ENCODE measurements at places on chromosomes 12 and 14. TPM values are rescaled to one million over a fixed set of nuclear protein-coding genes. Genes with fewer than 3 reads are reported as not detected.

DNA sequence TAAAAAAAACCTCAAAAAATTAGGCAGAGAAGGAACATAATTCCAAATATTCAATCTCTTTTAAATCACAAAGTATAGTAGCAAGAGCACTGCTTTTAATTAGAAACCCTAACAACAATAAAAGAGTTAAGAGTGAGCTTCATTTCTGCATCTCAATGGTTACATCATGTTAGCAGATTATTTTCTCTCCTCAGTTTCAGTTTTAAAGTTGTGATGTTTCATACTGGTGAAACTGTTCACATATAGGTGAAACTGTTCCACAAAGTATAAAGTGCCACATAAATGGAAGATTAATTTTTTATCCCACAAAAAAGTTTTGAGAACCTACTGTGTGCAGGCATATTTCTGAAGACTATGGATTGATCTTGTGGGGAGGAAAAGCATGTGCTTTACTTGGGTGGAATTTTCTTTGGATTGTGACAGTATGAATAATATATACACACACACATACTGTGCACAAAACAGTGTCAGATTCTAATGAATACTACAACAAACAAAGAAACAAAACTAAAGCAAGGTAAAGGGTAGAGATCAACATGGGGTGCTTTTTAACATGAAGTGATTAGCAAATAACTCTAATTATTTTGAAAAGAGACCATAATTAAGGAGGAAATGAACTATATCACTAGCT, 17.1 kb downstream of the LUM start:
- H3K4me3 ChIP-seq = no peak overlapping the region
- DNase-seq = no peak
- H3K4me1 ChIP-seq = no peaks in the 10 kb centered on the region
- no peak overlapping the region for H3K27ac ChIP-seq

- DNase-seq = no peak
- no peaks in the 10 kb centered on the region for H3K27me3 ChIP-seq
- no peaks in the 10 kb centered on the region for H3K36me3 ChIP-seq
- no peak overlapping the region for H3K27ac ChIP-seq
- H3K4me1 ChIP-seq = no peaks in the 10 kb centered on the region
Observed at GRCh38 chr14:75401361-75401760, 26.5 kb upstream of the JDP2 start.

GRCh38 chr12:19120795-19121194, 8.7 kb upstream of the PLEKHA5 start:
- no peak overlapping the region for H3K27ac ChIP-seq
- peaks cover 8% of the 10 kb centered on the region for H3K27me3 ChIP-seq
- no peaks in the 10 kb centered on the region for H3K36me3 ChIP-seq
- H3K4me3 ChIP-seq = no peak overlapping the region
- no peak for DNase-seq
- peaks cover 4% of the 10 kb centered on the region for H3K4me1 ChIP-seq

- no peaks in the 10 kb centered on the region for H3K27me3 ChIP-seq
- H3K27ac ChIP-seq = no peak overlapping the region
- no peak overlapping the region for H3K4me3 ChIP-seq
- H3K4me1 ChIP-seq = no peaks in the 10 kb centered on the region
Observed at GRCh38 chr14:75198291-75198933, 22.0 kb upstream of the TMED10 start.

GRCh38 chr12:124713041-124713435, 145.6 kb upstream of the NCOR2 start:
- peak overlapping the region; percentile 29 for H3K4me3 ChIP-seq
- H3K27ac ChIP-seq = peak overlapping the region; percentile 83
- no peak for DNase-seq
- no peaks in the 10 kb centered on the region for H3K27me3 ChIP-seq

- no peak overlapping the region for H3K27ac ChIP-seq
- DNase-seq = no peak
- H3K4me3 ChIP-seq = no peak overlapping the region
- H3K27me3 ChIP-seq = no peaks in the 10 kb centered on the region
- no peaks in the 10 kb centered on the region for H3K4me1 ChIP-seq
Observed at GRCh38 chr12:105671720-105672119, 341.2 kb downstream of the C12orf75 start.

The PIK3C2G gene
- not detected for total RNA-seq
